Common myeloid progenitor, CD34-positive (primary cell): ENCODE measurements at places on chromosomes 16 and 17.
A peak's percentile ranks its signal among the peaks of the same experiment; 100 is the strongest.

DNA sequence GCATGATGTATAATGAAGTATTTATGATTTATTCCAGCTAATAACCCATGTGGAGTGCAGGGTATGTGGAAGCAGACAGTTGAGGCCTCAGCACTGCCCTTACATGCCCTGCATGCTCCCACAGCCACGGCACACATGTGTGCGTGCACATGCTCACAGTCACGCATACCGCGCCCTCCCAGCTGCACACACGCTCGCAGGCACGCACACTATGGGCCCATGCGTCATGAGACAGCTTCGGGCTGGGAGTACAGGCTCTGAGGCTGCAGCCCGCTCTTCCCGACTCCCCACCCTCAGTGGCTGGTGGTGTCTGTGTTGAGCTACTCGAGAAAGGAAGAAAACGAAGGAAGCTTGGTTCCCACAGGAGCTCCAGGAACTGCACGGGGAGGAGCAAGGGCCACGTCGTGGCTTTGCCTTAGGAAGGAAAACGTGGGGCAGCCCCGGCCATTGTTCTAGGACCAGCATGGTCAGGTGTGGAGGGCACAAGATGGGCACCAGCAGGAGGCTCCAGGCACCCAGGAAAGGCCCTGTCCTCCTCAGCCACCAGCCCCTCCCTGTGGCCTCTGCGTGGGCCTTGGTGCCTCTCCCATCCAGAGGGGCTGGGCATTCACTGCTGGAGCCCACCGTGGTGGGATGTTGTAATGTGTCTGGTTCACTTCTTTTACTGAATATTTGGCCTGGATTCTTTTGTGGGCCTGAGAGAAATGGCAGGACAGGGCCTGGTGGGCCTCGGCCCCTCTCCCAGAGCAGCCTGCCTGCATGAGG, 27.5 kb upstream of the CDH15 start:
- H3K4me3 ChIP-seq = no peak overlapping the region
- H3K4me1 ChIP-seq = no peaks in the 10 kb centered on the region
- H3K27me3 ChIP-seq = no peaks in the 10 kb centered on the region

DNA sequence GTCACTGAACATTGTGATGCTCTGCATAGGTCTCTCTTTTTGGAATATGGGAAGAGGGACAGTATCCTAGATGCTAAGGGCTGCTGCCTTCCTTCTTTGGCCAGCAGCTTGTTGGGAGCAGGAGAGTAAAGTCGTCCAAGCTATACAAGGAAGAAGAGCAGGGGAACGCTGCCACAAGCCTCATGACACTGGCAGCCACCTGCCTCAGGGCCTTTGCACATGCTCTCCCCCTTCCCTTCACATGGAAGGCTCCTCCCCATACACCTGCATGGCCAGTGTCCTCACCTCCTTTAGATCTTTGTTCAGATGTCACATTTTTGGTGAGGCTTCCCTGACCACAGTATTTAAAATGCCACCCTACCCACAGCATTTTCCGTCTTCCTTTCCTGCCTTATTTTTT, 78.1 kb upstream of the CRHR1 start:
- no peak overlapping the region for H3K4me3 ChIP-seq
- peaks cover 38% of the 10 kb centered on the region for H3K27me3 ChIP-seq
- H3K36me3 ChIP-seq = no peaks in the 10 kb centered on the region
- no peaks in the 10 kb centered on the region for H3K4me1 ChIP-seq
- H3K27ac ChIP-seq = no peak overlapping the region

- H3K27ac ChIP-seq = no peak overlapping the region
- peaks cover 3% of the 10 kb centered on the region for H3K27me3 ChIP-seq
- H3K4me1 ChIP-seq = peaks cover 34% of the 10 kb centered on the region
- no peak overlapping the region for H3K4me3 ChIP-seq
- no peaks in the 10 kb centered on the region for H3K36me3 ChIP-seq
These were observed 3.3 kb downstream of the ABCC3 start for GRCh38 chr17:50637829-50638605.

DNA sequence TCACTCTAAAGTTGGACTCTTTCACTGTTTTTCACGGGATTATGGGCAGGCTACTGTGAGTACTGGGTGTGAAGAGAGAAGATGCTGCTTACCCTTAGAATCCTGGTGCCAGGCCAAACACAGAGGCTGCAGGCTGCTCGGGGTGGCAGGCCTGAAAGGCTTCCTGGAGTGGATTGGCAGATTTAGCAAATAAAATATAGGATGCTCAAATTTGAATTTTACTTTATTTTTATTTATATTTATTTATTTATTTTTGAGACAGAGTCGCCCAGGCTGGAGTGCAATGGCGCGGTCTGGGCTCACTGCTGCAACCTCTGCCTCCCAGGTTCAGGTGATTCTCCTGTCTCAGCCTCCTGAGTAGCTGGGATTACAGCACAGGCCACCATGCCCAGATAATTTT, 14.9 kb upstream of the STAC2 start:
- H3K27me3 ChIP-seq = no peaks in the 10 kb centered on the region
- DNase-seq = no peak
- no peak overlapping the region for H3K4me3 ChIP-seq
- peaks cover 22% of the 10 kb centered on the region for H3K4me1 ChIP-seq
- no peak overlapping the region for H3K27ac ChIP-seq
- H3K36me3 ChIP-seq = no peaks in the 10 kb centered on the region

- DNase-seq = peak; percentile 96
- H3K27ac ChIP-seq = no peak overlapping the region
- H3K36me3 ChIP-seq = no peaks in the 10 kb centered on the region
- no peak overlapping the region for H3K4me3 ChIP-seq
These were observed 9.9 kb upstream of the RAP1GAP2 start for GRCh38 chr17:2786176-2786881.
